NCI-H524 (cell line): ENCODE measurements at places on chromosomes 3 and 15.

- DNase-seq = no peak
These were observed 158.8 kb downstream of the SMAD6 start for GRCh38 chr15:66860844-66861243.

GRCh38 chr3:142968319-142969025 lies 5.0 kb upstream of the PAQR9 start:
- no peak for DNase-seq

- DNase-seq = no peak
These were observed 11.1 kb downstream of the DCUN1D1 start for GRCh38 chr3:182969277-182969676.

DNA sequence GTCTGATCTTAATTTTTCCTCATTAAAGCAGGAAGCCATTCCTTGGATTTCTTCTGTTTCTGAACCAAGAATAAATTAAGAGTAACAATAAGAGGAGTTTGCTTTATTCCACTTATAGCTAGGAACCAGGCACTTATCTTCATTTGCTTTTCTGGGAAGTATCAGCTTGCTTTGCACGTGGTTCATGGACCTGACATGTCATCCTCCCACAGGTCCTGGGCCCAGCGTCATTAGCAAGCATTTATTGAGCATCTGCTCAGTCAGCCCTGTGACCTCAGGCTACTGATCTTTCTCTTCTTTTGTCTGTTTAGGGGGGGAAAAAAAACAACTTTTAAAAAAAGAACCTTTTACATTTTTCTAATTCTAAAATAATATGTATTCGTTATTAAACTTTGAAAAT lies 34.7 kb upstream of the CRTC3 start:
- no peak for DNase-seq

GRCh38 chr3:49674497-49674983 lies 389 bp downstream of the APEH start:
- no peak for DNase-seq

GRCh38 chr3:23767546-23767945 lies 38.2 kb upstream of the UBE2E1 start:
- no peak for DNase-seq

DNA sequence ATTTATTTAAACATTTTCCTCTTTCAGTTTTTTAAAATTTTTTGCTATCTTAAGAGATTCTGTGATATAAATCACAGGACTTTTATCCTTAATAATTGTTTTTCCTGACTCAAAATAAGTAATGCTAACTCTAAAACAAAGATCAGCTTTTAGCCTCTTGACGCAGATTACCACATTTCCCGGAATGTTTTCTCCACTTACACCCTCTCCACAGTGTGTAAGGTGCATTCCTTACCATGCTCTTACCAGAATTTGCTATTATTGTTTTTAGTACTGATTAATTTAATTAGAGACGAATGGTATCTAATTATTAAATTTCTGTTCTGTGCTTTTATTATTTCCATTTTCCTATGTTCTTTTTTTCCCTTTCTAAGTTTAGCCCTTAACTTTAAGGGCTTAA lies 34.8 kb downstream of the GUCA1C start:
- DNase-seq = no peak

DNA sequence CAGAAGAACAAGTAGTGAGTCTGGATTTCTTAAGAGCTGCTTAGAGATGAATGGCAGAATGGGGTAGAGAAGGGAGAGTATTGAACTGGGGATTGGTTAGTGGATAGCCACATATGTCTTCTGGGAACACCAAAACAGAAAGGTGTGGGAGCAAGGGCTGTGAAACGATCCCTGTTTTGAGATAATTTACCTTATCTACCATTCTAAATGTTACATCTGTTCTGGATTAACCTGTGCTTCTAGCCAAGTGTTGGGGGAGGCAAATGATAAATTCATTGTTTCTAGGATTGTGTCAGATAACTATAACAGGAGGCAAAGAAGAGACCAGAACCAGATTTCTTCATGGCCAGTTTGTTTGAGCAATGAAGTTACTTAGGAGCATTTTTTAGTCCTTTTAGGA lies 8.4 kb downstream of the NR1D2 start:
- DNase-seq = no peak

- no peak for DNase-seq
These were observed 45.6 kb downstream of the SST start for GRCh38 chr3:187624588-187624987.

- no peak for DNase-seq
These were observed 138.3 kb downstream of the LRIG1 start for GRCh38 chr3:66362541-66362941.
